Activated CD4-positive, alpha-beta T cell treated with anti-CD3 and anti-CD28 coated beads for 48 hours (primary cell): ENCODE measurements at places on chromosomes 7 and 10.

- no peak for DNase-seq
Measured at GRCh38 chr7:36736899-36737211, 12.6 kb upstream of the AOAH start.

DNA sequence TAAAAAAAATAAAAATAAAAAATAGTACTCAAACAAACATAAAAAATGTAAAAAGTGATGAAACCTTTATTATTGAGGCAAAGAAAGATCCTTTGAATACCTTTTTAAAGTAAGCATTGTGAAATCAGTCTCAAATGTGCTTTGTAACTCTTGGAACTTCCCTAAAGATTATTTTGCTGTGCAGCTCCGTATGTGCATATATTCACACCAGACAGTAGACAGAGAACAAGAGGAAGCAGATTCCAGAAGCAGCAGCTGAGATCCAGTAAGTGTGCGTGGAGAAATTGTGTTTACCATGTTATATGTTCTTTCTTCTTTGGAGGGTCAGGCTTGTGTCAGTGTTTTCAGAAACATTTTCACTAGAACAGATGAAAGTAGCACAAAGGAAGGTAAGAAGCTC, 324.9 kb downstream of the AGMO start:
- DNase-seq = no peak

- no peak for DNase-seq
Measured at GRCh38 chr7:159008417-159008816, 136.2 kb downstream of the VIPR2 start.

GRCh38 chr10:97319671-97320479, 804 bp downstream of the FRAT1 start:
- DNase-seq = peak; percentile 73

GRCh38 chr7:36040679-36041078, 112.4 kb upstream of the EEPD1 start:
- no peak for DNase-seq

GRCh38 chr7:3551536-3551935, 250.5 kb downstream of the SDK1 start:
- DNase-seq = no peak

GRCh38 chr7:29237489-29237888, 42.9 kb downstream of the CHN2 start:
- DNase-seq = no peak

GRCh38 chr10:110827875-110828274, 43.9 kb upstream of the PDCD4 start:
- DNase-seq = no peak

- no peak for DNase-seq
Measured at GRCh38 chr7:100406767-100407166, 21.7 kb downstream of the ZCWPW1 start.

- no peak for DNase-seq
Measured at GRCh38 chr7:2650451-2650850, 18.7 kb downstream of the TTYH3 start.

DNA sequence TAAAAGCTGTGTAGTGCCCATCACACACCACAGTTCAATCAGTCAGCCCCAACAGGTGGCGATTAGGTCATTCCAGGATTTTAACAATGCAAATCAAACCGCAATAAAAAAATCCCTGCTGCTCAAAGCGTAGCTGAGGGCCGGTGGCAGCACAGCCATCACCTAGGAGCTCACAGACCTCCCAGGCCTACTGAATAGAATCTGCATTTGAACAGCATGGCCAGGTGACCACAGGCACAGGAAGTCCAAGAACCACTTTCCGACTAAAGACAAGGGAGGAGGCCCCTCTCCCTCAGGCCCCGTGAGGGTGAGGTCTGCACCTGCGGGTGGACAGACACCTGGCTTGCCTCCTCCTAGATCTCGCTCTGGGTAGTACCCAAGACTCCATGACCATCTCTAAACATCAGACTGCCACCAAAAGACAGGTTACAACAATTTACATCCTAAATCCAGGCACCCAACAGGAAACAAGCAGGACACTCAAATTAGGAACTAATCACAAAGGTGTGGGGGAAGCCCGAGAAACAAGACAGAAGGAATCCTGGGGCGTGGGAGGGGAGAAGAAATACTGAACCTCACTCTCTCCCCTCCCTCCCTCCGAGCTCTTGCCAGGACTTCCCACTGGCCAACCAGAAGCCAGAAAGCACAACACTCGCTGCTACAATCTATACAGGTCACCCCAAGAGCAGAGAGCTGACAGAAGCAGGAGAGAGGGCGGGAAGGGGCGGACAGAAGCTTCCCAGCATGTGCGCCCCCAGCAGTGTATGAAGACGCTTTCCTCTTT, 19.2 kb downstream of the GNA12 start:
- DNase-seq = no peak

DNA sequence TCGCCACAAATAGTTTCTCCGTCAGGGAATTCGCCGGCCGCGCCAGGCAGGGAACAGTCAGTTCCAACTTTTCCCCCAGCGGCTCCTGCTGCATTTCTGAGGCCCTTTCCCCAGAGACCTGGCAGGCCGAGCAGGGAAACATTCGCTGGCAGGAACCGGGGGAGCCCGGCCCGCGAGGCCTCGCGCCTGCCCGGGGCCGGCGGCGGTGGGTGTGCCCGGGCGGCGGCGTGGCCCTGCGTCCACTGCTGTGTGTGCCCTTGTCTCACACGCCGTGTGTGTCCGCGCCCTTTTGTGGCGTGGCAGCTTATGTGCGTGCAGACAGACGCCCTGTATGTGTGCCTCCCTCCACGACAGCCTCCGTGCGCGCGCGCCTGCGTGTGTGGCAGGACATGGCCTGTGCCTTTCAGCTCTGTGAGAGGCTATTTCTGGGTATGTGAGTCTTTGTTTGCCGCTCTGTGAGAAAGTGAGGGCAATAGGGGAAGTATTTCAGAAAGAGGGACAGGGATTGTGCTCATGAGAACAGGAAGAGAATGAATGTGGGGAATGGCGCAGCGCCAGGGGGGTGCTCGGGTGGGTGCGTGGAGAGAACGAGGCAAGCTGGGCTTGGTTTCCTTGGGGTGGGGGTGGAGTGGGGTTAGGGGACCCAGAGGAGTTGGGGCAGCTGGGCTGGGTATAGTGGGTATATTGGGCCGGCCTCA, 689 bp upstream of the SMARCD3 start:
- DNase-seq = peak; percentile 46

- DNase-seq = no peak
Measured at GRCh38 chr7:73423519-73424488, 9.8 kb upstream of the FZD9 start.

DNA sequence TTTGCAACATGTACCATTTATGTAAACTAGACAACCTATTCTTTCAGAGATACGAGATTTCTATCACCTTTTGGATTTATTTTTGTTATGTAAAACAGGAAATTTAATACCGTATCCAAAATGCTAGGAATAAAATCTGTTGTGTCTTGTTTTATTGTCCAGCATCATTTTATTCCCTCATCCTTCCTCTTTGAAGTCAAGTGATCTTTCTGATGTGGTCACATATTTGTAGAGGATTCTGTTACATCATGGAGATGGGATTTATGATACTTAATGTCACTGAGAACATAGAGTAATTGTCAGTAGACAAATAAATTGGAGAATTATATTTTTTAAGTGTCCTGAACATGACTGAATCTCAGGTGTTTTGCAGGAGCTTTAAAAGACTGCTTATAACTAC, 64.7 kb downstream of the ZNF277 start:
- DNase-seq = no peak

GRCh38 chr10:91312382-91312733, 91.9 kb downstream of the PCGF5 start:
- no peak for DNase-seq

DNA sequence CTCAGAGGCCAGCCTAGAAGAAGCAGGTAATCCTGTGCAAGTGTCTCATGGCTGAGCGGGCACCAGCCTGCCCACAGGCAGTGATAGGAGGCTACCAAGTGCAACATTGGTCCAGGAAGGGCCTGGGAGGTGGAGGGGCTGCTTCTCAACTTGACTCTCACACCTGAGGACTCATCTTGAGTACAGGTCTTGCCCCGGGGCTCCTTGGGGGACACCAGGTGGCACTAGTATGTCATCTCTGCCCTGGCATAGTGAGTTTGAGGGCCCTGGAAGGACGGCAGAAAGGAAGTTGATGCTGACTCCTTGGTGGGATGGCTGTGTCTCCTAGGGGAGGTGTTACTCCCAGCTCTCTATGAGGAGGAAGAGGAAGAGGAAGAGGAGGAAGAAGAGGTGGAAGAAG, 2.3 kb downstream of the CCDC136 start:
- DNase-seq = peak; percentile 30

DNA sequence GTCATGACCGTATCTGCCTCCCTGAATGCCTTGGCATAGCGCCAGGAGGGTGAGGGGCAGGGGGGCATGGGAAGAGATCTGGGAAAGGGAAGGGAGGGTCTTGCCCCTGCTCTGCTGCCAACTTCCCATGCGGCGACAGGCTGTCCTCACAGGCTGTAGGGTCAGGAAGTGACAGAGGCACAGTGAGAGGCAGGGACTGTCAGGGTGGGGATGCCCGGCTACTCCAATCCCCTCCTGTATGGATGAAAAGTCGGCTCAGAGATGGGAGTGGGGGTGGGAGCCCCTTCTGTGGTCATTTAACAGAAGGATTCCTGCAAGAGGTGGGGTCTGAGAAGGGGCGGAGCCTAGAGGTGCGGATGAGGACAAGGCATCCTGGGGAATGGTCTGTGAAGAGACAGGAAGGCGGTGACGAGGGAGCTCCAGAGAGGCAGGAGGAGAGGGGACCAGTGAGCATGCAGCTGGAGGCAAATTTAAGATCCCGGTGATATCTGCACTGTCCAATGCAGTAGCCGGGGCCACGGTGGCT, 20.8 kb upstream of the UNC5B start:
- DNase-seq = no peak

- DNase-seq = no peak
Measured at GRCh38 chr10:97529685-97530465, 31.2 kb downstream of the UBTD1 start.

- DNase-seq = no peak
Measured at GRCh38 chr10:53140506-53140905, 367.9 kb upstream of the MBL2 start.

DNA sequence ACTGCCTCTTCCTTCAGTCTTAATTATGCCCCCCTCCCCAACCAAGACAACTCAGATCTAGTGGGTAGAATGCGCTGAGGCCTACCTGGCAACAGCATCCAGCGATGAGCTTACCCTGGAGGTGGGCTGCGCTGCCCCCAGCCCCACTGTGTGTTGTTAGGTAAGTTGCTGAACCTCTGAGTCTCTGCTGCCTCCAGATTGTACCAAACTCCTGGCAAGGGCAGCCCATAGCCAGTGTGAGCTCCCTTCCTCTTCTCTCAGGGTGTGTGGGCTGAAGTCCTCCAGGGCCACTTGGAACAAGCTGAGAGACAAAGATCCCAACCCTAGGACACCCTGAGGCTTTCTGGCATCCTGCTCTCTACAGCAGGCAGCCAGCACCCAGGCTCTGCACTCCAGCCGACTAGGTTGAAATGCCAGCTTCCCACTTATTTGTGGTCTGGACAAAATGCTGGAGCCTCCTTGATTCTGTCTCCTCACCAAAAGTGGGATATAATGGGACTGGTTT, 135.3 kb downstream of the ARHGAP22 start:
- DNase-seq = no peak

GRCh38 chr10:98363220-98363619, 51.8 kb downstream of the PYROXD2 start:
- DNase-seq = no peak

DNA sequence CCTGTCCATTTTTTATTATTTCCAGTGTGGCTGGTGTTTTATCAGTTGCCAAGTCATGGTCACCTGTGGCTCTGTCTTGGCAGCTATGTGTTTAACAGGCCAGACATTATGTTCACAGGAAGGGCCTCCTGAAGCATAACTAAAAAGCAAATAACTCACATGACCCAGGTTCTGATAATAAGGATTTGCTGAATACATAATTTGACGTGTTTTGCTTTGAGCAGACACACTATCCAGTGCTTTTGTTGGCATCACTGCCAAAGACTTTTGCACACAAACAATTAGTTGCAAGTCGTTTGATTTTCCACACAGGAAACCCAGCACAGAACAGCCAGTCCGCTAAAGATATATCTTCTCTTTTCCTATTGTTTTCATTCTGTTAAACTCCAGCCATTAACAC, 173.6 kb downstream of the ARL4A start:
- DNase-seq = no peak

DNA sequence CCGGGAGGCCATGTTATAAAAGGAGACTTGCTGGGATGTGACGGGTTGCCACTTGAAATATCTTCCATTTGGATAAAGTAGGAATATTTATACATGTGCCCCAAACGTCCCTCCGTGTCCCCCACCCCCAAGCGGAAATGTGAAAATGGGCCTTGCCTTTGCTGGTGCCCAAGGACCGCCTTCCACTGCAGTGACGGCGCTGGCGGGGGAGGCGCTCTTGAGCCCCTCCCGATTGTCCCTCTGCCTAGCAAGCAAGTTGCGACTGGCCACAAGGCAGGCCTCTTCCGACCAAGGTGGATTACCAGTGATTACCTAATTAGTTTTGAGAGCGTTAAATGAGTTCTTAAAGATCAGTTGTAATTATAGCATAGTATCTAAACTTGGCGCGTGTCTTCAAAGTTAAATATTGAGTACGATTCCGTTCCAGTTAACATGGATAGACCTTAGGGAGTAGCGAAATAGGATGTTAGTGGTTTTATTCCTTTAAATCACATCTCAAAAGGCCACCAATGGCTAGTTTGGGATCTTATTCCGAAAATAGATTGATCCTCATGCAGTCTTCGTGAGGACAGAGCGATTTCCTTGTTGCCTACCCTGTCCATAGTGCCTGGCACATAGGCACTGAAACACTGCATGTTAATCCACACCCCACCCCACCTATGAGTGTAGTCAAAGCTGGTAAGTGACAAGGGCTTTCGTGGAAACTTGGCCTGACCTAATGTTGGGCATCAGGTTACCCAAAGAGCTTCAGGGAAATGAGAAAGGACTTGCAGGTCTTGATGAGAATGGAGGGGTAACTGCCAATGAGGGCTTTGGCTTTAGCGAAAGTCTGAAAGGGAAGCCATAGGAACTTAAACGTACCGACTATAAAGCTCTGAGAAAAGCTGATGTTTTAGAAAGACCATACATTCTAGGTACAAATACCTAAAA, 1.1 kb downstream of the PPIA start:
- peak; percentile 90 for DNase-seq

- DNase-seq = no peak
Measured at GRCh38 chr7:26600411-26600810, 264.0 kb downstream of the SKAP2 start.

DNA sequence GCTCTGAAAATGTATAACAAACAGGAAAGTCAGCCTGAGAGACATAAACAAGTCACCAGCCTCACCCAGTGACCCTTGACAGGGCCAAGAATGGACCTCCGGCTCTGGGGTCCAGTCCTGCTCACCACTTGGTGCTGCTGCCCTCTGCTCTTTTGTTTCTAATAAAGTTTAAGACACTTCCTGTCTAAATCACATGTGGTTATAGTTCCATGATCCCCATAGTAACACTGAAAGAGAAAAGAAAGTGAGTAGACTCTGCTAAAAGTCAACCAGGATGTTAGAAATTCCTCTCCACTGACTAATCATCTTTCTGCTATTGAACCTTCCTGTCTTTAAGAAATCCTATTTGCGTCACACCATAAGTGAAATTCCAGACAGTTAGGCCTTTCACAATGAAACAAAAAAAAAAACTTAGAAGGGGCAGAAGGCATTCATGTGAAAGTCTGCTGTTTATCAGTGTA, 179.2 kb upstream of the BET1 start:
- no peak for DNase-seq
